Epithelial cell of alveolus of lung (primary cell): ENCODE measurements at places on chromosomes 13 and 19. TPM values are rescaled to one million over a fixed set of nuclear protein-coding genes. Genes with fewer than 3 reads are reported as not detected.

The FPR1 gene
- not detected in 2 replicates for total RNA-seq

The FUT1 gene
- total RNA-seq = 0.39 TPM in 1 of 2 replicates, not detected in the other

The SOX1 gene
- not detected in 2 replicates for total RNA-seq

The TMIGD2 gene
- not detected in 2 replicates for total RNA-seq

The ZNF729 gene
- total RNA-seq = not detected in 2 replicates

The CNFN gene
- 1.8 TPM in 1 of 2 replicates, not detected in the other for total RNA-seq

The ACOD1 gene
- 0.13 TPM in 1 of 2 replicates, not detected in the other for total RNA-seq

The C1QTNF9B gene
- total RNA-seq = 0.26 TPM in 1 of 2 replicates, not detected in the other

The ZNF835 gene
- total RNA-seq = 0.13 and 0.64 TPM in 2 replicates

The FGF22 gene
- not detected in 2 replicates for total RNA-seq

The SBNO2 gene
- 33.7 and 63.0 TPM in 2 replicates for total RNA-seq

The CACNA1A gene
- 0.52 and 1.3 TPM in 2 replicates for total RNA-seq

The BICRA gene
- 3.4 and 10.7 TPM in 2 replicates for total RNA-seq
